ENCODE measurements at places on chromosomes 2 and 18.

DNA sequence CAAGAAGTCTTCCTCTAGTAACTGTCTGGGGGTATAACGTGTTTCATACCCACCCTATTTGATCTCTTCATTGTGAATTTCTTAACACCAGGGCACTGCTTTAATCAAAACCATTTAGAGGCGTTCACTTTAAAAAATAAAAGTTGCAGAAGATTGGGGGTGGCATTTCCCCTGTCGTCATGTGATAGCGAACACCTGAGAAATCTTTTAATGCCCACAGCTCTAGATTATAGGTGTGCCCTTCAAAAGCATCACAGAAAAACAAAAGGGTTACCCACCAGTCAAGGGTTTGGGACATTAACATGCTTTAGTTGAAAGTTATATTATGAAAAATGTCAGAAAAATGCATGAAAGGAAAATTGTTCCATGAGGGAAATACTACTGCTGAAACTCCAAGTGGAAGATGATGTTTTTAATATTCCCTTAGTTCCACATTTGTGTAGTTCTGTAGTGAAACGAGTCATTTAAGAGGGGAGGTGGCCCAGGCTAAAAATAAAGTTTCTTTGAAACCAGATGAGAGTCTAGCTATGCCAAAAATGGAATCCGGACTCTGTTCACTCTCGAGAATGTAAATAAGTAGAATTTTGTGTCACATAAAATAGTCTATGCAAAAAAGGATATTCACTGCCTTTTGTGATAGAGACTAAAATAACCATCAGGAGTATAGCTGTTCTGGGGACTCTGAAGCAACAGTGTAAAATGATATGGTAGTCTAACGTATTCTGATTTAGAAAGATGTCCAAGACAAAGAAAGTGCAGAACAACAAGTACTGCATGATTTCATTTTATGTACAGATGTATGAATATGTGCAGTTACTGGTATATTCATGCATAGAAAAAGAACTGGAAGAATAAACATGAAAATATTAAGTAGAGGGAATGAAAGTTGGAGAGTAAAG lies 95.3 kb downstream of the TMEM247 start:
- peak; percentile 34 for DNase-seq

GRCh38 chr2:185245216-185245615 lies 493.4 kb upstream of the FSIP2 start:
- no peak for DNase-seq

DNA sequence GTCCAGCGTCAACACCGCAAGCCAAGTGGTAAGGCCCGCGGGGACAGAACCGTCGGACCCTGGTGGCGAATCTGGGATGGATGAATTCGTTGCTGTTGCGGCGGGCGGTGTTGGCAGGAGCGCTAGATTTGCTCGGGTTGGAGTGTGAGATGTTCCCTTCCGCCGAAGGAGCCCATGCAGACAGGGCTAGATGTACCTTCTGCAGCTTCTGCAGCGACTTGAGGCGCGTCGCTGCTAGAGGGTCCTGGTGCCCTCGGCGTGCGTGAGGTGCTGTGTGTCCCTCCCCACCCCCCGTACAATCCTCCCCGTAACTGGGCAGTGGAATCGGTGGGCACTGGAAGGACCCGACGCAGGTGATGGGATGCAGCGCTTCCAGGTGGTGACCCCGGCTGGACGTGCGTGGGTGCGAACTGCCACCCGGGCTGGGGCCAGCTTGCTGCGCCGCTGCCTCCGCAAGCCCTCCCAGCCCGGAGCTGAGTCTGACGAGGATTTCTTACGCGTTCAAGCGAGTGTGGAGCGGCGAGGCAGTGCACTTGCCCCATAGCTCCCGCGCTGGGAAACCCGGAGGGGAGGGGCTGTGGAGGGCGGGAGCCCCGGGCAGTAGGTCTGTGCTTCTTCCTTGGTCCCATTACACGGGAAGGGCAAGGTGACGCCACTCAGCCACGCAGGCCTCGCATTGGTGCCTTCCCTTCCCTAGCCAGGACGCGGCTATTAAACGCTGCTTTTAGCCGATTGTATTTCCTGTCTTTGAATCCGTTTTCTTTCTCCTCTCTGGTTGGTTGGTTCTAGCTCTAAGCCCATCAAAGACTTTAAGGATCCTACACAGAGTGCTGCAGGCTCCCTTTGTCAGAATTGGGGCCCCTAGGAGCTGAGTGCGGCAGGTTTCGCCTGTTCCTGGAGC lies 34.2 kb downstream of the CHRNA1 start:
- DNase-seq: peak; percentile 67

- no peak for DNase-seq
Measured at GRCh38 chr2:88269836-88270235, 99.7 kb downstream of the THNSL2 start.

DNA sequence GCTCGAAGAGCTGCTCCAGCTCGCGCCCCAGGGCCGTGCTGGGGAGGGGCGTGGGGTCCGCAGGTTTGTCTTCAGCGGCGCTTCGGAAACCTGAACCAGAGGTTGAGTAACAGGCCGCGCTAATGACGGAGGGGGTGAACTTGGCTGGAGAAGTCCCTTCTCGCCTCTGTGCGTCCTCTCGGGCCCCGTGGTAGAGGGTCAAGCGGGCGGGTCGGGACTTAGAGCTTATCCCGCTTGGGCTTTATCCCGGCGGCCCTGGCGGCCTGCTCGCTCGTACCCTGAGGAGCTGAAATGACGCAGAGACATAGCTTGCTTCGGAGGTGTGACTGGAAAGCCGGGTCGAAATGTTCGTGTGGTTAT lies 479 bp downstream of the RNMT start:
- no peak for DNase-seq

DNA sequence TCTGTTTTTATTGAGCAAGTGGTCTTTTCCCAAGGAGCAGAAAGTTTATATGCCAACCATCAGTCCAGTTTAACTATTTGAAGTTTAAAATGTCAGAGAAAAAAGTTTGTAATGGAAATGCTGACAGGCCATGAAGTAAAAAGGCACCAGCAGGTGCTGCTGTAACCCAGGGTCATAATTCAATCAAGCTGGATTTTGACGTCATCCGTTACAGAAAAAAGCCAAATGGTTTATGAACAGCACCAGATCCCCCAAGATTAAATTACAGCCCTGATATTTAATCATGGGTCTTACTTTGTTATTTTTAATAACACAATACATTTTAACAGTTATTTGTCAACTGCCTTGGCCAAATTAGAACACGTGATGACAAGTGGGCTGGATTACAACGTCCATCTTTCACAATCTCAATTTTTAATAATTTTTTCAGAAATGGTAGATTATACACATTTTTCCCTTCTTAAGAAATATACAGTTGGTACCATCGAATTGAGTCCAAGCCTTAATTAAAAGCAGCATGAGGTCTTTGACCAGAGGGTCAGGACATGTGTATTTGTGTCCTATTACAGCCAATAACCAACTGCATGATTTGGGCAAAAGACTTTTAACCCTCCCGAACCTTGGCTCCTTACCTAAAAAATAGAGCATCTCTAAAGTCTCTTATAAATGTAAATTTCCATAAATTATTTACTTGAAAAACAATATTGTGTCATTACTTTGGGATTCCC lies 10.0 kb downstream of the TCF4 start:
- no peak for DNase-seq

DNA sequence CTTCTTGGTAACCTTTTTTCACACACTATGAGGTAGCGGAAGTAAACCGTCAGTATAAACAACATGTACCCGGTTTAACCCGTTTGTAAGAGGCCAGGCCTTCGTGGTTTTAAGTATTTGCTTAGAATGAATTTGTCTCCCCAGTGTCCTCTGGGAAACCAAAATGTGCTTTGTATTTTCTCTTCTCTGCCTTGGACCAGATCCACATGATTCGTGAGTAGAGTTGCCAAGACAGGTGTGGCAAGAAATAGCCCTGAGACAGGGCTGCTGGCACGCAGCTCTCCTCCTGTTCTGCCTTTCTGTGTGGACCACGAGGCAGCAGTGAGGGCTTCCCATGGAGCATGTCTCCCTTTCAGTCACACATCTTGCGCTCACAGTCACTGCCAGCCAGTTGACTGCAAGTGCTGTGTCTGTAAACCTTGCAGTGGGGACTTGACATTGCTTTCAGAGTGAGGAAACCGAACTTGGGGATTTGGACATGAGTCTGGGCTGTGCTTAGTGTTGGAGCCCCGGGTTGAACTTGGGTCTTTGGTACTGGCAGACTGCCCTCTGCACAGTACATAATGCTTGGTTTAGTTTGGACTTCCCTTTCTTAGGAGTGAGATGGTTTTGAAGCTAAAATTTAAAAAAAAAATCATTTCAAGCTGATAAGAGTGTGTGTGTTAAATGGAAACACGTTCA lies 19.1 kb downstream of the BCL2L11 start:
- no peak for DNase-seq

DNA sequence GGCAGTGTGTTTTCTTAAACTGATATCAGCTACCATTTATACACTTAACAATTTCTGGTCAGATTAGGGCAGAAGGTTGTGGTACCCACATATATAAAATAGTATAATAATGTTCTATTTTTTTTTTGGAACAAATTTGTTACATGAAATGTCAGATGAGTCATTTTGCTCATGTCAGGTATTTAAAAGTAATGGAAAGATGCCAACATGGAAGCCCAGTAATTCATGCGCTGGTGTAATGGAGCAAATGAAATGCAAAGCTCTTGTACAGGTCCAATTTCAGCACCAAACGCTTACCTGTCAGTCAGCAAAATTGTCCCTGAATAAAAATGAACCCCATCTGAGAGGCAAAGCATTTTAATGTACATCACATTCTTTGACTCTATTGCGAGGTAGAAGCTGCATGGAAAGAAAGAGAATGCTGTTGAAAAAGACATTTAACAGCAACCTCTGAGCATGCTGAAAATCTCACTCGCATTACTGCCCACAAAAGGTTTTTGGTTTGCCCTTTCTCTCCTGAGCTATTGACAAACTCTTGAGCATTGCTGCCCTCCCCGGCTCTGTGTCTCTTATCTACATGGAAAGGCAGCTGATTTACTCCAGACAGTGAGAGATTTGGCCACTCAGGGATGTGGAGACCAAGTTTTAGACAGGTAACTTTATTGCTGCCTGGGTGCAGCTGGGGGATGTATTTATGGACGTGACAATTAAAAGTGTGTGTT lies 217.5 kb downstream of the CAMKMT start:
- DNase-seq: no peak

All from eye (tissue), 1 donor.